Stimulated activated CD4-positive, alpha-beta T cell treated with anti-CD3 and anti-CD28 coated beads, Interleukin-2, amount 100 ng/mL, for 4 hours (primary cell): ENCODE measurements at places on chromosomes 16 and 17.

DNA sequence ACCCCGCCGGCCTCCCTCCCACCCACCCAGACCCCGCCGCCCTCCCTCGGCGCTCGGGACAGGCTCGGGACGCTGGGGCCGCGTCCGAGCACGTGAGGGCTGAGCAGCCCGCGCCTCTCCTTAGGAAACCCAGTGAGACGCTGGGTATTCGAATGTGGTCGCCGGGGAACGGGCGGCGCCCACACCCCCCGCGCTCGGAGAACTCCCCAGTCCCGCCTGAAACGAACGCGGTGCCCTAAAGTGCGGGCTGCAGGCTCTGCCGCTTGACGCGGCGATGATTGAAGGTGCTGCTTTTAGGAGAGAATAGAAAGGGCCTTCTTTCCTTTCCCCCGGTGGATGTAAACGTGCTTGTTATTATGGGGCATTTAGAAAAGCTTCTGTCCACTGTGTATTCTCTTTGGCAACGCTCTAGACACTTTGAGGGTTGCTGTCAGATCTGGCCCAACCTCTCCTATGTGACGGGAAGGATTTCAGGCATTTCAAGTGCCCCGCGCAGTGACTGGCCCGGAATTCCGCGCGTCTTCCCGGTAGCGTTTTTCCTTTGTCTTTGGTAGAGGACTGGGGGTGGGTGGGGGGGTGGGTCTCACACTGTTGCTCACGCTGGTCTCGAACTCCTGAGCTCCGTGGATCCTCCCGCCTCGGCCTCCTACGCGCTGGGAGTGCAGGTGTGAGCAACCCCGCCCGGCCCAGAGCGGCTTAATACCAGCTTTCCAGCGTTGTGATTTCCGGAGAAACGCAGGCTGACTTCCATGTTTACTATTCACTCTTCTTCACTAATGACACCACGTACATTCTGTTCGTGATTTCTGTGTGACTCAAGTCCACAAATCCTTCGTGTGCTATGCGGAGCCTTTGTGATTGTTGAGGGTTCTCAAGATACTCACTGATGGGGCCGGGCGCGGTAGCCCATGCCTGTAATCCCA lies 21.8 kb upstream of the FOXK2 start:
- DNase-seq: peak; percentile 34

GRCh38 chr16:28317040-28317880 lies 24.9 kb downstream of the SBK1 start:
- peak; percentile 60 for DNase-seq

DNA sequence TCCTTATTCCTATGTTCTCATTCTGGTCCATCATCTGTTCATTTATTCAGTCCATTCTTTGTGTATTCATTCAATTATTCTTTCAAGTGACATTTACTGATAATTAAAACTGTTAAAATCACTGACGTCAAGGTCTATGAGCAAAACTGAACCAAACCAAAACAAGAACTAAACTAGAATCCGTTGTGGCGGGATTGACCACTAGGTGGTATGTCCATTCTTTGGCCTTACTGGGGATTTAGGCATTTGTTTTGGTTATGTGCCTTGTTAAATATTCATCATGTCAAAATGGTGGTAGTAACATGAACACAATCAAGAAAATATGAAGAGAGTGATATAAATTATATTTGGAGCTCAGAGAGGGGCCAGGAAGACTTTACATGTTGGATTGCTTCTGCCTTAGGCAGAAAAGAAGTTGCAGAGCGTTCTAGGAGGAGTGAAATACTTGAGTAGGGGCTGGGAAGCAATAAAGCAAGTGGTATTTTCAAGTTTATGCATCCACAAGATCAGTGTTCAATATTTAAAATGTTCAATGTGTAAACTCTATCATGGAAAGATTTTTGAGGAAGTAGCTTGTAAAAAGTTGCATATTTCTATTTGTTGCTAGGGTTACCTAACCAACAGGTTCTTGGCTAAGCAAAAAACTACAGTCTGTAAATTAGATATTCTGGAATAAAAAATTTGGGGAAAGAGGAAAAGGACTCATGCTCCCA lies 129.0 kb downstream of the CDH13 start:
- DNase-seq: no peak

DNA sequence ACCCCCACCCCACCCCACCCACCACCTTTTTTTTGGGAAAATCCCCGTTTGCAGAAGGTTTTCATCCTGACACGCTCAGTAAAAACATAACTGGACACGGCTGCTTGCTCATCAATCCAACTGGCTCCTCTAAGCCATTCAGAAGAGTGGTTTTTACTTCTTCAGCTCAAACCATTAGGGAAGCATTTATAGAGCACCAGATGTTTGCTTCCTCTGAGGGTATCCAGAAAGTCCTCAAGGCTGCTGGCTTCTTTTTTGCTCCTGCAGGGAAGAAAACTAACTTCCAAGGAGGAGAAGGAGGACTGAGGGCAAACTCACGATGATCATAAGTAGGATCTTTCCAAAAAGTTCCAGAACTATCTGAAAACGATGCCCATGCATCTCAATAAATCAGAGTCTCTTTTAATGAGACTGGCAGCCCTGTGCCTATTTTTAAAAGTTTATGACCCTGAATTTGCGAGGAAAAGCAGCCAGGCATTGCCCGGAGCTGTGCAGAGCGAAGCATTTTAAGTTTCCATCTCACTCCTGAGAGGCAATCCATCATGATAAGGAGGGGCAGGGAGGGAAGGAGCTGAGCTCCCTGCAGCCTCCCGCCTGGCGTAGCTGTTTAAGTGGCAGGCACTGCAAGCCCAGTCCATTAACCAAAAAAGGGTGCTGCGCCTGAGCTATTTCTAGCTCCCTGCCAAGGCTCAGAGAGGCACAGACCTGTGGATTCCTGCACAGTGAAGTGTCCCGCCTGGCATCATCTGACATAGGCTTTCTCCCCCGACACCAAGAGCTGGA lies 146.3 kb upstream of the FOXF1 start:
- DNase-seq: no peak

DNA sequence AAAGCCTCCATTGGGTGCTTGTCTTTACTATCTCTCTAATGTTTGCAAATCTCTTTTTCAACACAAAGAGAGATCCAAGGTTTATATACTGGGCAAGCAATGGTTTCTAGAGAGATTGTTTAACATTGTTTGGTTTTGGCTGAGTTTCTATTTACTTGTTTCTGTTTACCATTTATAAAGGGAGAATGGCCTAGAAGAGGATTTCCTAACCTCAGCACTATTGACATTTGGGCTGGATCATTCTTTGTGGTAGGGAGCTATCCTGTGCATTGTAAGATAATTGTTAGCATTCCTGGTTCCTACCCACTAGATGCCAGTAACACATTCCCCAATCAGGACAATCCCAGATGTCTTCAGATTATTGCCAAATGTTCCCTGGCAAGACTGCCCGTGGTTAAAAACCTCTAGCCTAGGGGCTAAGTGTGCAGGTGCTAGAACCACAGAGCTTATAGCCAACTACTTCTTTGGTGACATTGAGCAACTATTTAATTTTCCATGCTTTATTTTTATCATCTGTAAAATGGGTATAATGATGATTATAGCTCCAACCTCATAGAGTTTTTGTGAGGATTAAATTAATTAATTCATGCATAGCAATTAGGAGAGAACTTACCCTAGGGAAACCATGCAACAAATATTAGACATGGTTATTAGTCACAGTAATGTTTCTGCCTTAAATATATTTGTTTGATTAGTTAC lies 413.9 kb upstream of the MAF start:
- DNase-seq: no peak

- no peak for DNase-seq
Measured at GRCh38 chr17:35727635-35728034, 3.8 kb upstream of the RASL10B start.

DNA sequence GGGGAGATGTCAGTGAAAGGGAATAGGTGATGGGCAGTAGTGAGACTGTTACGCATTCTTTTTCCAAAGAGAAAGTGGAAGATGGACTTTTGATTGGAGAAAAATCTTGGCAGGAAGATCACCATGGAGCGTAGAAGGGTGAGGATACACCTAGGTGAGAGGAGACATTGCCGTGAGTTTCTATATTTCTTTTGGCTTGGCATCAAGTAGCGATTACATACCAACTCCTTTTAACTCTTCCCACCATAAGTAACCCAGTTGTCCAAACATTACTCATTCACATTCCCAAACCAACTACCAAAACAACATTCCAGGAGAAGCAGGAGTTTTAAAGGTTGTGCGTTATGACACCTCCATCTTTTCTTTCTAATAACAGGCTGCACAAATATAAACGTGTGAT lies 10.7 kb upstream of the KRT28 start:
- no peak for DNase-seq

DNA sequence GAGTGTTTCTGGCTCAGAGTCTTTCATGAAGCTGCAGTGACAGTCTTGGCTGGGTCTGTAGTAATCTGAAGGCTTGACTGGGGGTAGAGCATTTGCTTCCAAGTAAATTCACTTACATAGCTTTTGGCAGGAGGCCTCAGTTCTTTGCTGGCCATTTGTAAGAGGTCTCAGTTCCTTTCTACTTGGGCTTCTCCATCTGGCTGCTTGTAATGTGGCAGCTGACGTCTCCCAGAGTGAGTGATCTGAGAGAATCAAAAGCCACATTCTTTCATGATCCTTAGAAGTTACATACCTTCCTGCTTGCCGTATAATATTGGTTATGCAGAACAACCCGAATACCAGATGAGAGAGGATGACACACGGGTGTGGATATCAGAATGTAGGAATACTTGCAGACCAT lies 39.8 kb downstream of the NF1 start:
- DNase-seq: no peak

GRCh38 chr17:31488264-31488981 lies 96.9 kb downstream of the RAB11FIP4 start:
- DNase-seq: no peak

- no peak for DNase-seq
Measured at GRCh38 chr17:66994361-66994760, 29.9 kb downstream of the CACNG4 start.

GRCh38 chr17:48642843-48643696 lies 16.9 kb upstream of the HOXB9 start:
- DNase-seq: no peak

DNA sequence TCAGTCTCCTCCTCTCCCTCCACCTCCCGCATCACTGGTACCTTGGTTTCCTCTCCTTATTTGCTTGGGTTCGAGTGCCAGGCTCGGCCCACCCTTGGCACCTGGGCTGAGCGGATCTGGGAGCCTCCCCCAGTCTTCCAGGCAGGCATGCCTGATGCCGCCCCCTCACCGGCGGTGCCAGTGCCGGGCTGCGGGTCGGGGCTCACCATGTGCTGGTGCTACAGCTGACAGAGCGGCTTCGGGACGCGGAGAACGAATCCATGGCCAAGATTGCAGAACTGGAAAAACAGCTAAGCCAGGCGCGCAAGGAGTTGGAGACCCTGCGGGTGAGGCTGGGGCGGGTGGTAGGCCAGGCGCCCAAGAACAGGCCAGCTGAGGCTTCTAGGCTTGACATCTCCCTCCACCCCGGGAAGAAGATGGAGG lies 19.2 kb downstream of the FMNL1 start:
- DNase-seq: no peak

- DNase-seq: no peak
Measured at GRCh38 chr17:63189930-63190329, 223.9 kb downstream of the TANC2 start.

GRCh38 chr17:75602644-75603043 lies 15.0 kb downstream of the MYO15B start:
- DNase-seq: no peak

GRCh38 chr17:71522383-71522782 lies 598.4 kb upstream of the SOX9 start:
- DNase-seq: no peak

DNA sequence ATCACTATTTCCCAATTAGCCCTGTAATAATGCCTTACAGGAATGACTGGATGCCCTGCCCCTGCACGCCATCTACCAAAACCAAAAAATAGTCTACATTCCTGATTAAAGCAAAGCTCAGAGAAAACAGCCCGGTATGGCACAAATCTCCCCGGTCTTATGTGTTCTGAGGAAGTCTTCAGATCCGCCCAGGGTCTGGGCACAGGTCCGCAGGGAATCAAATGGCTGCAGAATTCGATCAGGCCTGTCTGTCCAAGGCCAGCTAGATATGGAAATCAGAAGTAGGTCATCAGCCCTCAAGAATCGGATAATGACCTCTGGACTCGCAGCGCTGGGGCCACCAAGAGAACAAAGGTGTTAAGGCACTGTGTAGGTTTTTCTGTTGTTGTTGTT lies 171.0 kb downstream of the ZFHX3 start:
- DNase-seq: no peak

DNA sequence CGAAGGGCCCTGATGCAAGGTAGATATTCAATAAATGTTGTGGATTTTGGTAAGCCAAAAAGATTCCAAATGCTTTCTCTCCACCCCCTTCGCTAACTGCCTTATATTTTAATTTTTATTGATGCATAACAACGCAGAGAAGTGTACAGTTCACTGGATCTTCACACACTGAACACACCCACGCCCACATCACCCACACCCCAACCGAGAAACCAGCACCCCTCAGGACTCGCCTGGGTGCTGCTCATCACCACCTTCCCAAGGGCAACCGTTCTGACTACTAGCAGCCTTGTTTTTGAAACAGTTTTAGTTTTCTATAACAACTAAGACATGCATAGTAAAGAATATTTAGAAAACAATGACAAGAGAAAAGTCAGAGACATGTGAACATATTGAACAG lies 9.1 kb upstream of the PLCG2 start:
- DNase-seq: no peak

DNA sequence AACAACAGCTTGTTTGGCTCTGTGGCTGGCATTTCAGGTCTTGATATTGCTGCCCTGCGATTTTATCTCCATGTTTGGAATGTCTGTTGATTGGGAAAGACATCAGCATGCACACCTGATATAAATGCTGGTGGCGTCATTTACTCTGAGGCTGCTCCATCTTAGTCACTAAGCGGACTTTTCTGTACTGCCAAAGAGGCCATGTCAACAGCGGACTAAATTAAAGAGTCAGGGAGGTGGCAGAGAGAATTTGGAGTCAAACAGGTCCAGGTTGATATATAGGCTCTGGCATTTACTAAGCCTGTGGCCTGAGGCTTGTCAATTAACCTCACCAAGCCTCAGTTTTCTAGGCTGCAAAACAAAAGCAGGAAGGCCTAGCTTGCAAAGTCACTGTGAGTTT lies 6.2 kb downstream of the RBFOX1 start:
- no peak for DNase-seq

- DNase-seq: no peak
Measured at GRCh38 chr16:60816461-60816860, 1219.8 kb downstream of the CDH8 start.

GRCh38 chr17:40702271-40702670 lies 1.3 kb downstream of the KRT24 start:
- no peak for DNase-seq

- no peak for DNase-seq
Measured at GRCh38 chr17:49680314-49680713, 2.4 kb upstream of the SPOP start.

DNA sequence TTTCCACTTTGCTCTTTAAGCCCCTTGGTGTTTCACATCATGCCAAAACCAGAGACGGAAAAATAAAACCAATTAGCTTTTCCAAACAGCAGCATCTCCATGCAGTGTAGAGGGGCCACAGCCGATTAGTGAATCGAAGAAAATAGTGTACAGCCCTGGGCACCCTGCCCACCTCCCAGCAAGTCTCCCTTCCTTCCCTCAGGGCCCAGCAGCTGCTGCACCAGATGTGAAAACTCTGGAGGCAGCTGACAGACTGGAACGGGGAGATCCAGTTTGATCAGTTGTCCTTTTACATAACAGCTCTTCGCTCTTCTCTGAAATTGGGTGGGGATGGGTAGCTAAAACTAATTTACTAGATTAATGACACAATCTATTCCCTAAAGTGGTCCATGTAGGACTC lies 19.3 kb downstream of the TMEM11 start:
- DNase-seq: no peak
